ENCODE measurements at places on chromosomes 6 and 20.

DNA sequence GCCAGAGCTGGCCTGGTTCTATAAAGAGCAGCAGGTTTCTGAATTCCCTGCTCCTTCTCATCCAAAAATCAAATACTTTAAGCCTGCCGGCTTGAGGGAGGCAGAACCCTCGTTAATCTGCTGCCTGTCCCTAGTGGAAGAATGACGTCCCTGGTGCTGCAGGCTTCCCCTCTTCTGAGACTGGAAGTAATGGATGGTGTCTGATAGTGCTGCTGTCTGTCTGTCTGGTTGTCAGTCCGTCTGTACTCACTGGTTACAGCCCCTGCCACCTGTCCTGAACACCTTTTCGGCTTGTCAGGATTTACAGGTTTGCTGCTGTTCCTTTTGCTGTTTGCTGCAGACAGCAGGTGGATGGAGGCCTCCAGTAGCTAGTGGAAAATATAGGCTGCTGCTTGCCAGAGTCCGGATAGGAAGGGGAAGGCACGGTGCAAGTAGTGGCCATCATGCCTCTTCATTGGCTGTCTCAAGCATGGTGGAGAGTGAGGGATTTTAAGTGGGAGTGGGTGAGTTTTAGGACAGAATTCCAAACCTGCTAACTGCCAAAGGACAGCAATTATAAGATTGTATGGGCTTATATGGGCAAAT is 2.5 kb downstream of the RIMS1 start:
- DNase-seq: no peak

DNA sequence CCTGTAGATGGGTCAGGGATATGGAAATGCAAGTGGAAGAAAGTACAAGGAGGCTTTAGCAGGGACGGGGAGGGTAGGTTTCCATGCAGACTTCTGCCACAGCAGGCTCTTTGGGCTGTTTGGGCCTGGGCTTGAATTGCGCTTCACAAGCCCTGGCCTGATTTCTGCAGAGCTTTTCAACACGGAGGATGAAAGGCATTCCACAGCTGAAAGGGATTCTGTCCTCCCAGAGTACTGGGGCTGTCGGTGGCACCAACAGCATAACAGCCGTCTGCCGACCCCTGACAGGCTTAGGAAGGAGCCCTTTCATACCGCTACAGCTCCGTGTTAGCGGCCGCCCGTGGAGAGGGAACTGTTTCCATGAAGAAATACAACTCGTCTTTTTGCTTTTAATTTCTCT is 22.9 kb upstream of the TBC1D7 start:
- no peak for DNase-seq

DNA sequence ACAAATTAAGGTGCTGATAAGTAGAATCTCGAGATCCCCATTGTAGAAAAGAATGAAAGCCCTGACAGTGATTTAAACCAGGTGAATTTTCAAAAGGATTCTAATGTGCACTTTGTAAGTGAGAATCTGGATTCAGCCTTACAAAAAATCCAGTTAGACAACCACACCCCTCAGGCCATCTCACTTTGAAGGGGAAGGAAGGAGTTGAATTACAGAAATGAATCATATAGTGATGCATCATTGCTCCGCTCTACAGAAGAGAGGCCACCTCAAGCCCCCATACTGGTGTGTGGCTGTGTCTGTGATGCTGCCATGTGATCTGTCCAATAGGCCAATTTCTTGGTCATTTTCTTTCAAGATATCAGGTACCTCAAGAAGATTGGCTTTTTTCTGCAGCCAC is 85.5 kb upstream of the NT5E start:
- DNase-seq: no peak

GRCh38 chr6:49556429-49556837 is 6.0 kb downstream of the C6orf141 start:
- DNase-seq: peak; percentile 83

- peak; percentile 60 for DNase-seq
Observed at GRCh38 chr6:111973118-111973761, 80.7 kb upstream of the CCN6 start.

DNA sequence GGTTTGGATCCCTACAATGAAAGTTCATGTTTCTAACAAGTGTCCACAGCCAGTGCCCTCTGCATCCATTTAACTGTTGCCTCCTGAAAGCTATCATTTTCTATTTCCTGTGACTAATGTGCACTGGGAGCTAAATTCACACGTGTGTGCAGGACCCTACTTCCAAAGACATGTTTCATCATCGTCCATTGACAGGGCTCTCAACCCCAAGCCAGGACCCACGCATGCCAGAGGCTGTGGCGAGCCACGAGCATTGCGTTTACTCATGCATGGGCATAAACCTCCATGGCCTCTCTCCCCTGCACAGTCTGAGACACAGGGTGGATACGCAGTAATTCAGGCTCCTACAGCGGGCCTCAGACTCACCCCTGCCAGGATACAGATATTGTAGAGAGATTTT is 153.2 kb downstream of the MAFB start:
- DNase-seq: no peak

DNA sequence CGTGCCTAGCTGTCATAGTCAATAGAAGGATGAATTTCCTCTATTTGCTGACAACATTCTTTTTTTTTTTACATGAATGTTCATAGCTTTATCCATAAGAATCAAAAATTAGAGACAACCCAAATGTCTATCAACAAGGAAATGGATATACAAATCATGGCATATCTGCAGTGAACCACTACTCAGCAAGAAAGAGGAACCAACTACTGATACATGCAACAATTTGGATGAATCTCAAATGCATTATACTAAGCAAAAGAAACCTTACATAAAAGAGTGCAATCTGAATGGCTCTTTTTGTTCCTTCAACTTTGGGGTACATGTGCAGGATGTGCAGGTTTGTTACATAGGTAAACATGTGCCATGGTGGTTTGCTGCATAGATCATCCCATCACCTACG is 17.7 kb upstream of the MCM9 start:
- DNase-seq: no peak

GRCh38 chr6:37021356-37022129 is 16.1 kb downstream of the FGD2 start:
- DNase-seq: peak; percentile 34

DNA sequence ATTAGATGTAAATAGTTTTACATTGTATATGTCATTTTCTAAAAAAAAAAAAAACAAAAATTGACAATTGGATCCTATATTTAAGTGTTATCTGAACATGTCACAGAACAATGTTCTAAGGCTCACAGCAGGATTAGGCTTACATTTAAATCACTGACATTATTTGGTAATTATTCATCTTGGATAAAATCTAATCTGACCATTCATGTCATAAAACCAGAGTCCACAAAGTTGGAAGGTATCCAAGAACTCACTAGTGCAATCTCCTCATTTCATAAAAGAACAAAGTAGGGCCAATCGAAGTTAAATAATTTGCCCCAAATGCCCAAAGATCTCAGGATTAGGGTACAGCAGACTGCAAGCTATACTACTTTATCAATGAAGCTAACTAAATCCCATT is 73.0 kb downstream of the PDSS2 start:
- no peak for DNase-seq

DNA sequence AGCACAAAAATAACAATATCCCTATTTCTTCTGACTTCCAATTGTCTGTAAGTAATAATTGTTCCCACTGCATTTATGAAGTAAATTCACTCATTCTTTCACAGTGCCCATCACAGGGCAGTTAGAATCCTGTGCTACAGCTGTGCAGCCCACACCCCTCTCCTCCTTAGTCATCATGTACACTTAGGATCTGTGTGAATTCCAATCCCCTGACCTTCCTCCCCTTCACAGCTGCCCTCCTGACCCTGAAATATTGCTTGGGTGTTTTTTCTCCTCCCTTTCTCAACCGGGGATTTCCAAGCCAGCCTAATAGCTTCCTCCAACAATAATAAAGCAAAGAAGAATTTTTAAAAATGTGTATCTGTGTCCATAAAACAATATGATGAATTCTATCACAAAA is 91.5 kb upstream of the BEND6 start:
- peak; percentile 80 for DNase-seq

GRCh38 chr20:22471156-22471836 is 113.1 kb downstream of the FOXA2 start:
- DNase-seq: no peak

DNA sequence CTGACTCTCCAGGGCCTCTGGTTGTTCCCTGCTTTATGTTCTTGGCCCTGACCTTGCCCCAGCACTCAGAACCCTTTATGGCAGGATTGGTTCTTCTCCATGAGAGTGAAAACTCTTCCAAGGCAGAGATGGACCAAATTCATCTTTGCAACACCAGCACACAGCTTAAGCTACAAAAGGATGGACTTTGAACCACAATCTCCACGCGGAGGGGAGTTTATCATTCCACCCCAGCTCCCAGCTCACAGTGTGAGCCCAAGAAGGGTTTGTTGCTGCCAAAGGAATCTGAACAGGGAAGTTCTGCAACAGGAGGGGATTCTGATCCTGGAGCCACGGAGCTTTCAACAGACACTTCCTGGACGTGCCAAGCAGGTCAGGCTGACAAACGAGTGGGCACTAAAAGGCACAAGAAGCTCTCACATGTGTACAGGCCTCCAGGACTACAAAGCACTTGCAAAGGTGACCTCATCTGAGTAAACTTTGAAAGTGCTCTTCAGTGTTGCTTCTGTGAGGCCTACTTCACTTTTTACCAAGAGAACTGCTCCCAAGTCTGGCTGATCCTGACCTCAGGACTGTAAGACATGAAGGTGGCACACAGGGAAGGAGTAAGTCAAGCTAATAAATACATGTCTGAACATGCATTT is 8.9 kb downstream of the FITM2 start:
- DNase-seq: no peak

GRCh38 chr6:31541059-31541657 is 645 bp downstream of the DDX39B start:
- DNase-seq: peak; percentile 31
